ENCODE measurements at places on chromosomes 6 and 20. TPM values are rescaled to one million over a fixed set of nuclear protein-coding genes. Genes with fewer than 3 reads are reported as not detected.

Gene BPIFA1
- not detected for total RNA-seq

Gene HTR1B
- total RNA-seq: 0.57 TPM

GRCh38 chr6:35047265-35048011, 93.7 kb downstream of the TCP11 start:
- DNase-seq: no peak

DNA sequence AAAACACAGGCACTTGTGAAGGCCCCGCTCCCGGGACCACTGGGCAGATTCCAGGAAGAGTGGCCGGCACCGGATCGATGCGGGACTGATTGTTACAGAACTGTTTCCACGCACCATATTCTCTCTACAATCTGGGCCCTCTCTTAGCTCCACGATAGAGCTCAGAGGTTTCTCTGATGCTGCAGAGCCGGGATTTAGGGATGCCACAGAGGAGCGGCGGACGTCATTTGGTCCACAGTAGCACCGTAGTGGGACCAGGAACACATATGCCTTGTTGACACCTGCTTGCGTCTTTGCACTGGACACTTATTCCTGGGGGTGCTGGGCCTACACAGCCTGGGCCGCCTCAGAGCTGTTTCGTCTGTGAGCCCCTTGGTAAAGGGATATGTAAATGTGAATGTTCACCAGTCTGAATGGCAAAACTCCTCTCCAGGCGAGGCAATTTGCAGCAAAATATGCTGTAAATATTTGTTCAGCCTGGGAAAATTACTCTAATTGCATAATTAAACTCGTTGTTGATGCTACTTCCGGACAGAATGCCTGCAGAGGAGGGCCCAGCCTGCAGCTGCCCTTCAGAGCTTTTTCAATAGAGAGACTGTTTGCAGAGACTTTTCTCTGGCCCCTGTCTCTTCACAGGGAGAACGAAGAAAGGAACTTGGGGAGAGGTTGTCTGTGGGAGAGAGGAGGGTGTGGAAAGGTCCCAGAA, 9.4 kb downstream of the PCK1 start:
- DNase-seq: no peak

- DNase-seq: no peak
Measured at GRCh38 chr6:155315516-155315871, 1.2 kb upstream of the TFB1M start.

DNA sequence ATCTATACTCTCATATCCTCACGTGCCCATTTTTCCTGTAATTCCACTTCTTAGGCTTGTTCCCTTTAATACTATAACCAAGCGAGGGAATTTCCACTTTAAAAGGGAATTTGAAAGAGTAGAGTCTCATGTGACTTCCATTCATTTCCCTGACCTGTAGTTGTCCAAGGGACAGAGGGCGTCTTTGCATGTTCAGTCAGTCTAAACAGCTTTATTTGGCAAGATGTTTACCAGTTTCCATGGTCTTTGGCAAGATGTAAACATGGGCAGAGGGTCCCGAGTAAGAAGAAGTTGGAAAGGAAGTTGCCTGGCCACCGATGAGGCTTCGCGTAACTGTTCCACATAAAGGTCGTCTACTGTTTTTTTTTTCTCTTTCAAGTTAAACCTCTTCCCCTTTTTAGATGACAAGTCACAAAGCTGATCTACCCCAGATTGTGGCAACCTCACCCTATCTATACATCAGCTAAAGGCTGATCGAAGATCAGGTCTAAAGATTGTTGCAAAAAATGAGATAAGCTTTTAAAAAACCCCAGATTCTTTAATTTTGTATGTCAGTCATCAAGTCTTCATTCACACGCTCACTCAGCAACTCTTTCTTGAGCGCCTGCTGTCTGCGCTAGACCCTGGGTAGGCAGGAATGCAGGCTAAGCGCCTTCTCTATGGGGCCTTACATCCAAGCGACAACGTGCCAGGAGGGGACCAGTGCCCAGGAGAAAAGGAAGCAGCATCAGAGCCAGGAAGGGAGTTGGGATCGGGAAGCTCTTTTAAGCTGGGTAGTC, 31.7 kb upstream of the CCR6 start:
- DNase-seq: no peak

- DNase-seq: no peak
Measured at GRCh38 chr20:2170404-2170803, 68.8 kb downstream of the STK35 start.

GRCh38 chr6:47245745-47246371, 63.8 kb downstream of the TNFRSF21 start:
- DNase-seq: no peak

- DNase-seq: no peak
Measured at GRCh38 chr20:38067717-38068365, 34.3 kb downstream of the RPRD1B start.

DNA sequence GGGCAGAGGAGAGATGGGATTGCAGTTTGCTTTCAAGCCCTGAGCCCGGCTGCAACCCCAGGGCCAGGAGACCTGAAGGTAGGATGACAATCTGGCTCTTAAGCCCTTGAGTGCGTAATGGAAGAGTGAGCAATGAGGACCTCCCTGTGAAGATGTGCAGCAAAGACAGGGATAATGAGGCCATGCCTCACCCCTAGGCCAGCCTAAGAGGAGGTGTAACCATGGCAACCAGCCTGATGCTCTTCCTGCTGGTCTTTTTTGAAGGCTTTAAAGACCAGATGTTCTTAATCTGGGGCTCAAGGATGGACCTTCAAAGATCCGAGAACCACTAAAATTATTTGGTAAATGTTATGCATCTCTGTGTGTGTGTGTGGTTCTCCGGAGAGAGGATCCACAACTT, 8.2 kb downstream of the ARHGAP40 start:
- DNase-seq: no peak
